A673 (cell line): ENCODE measurements at places on chromosomes 5 and 9. TPM values are rescaled to one million over a fixed set of nuclear protein-coding genes. Genes with fewer than 3 reads are reported as not detected.

SLC38A9 gene
- total RNA-seq = 21.0 and 22.1 TPM in 2 replicates

SHOC1 gene
- not detected in 2 replicates for total RNA-seq

SV2C gene
- total RNA-seq = 3.1 and 4.1 TPM in 2 replicates

OCLN gene
- 13.3 and 14.1 TPM in 2 replicates for total RNA-seq

INSL6 gene
- not detected in 2 replicates for total RNA-seq

NCS1 gene
- total RNA-seq = 58.6 and 58.8 TPM in 2 replicates

TCERG1 gene
- 138 and 142 TPM in 2 replicates for total RNA-seq

NEUROG1 gene
- total RNA-seq = not detected in 2 replicates

KIF4B gene
- total RNA-seq = 0.77 and 0.79 TPM in 2 replicates

NDUFS4 gene
- 108 and 112 TPM in 2 replicates for total RNA-seq

SLC34A1 gene
- total RNA-seq = not detected in 2 replicates

XPA gene
- 15.6 and 17.9 TPM in 2 replicates for total RNA-seq

SSNA1 gene
- 86.8 and 87.3 TPM in 2 replicates for total RNA-seq

PCDHGA9 gene
- 5.0 and 6.6 TPM in 2 replicates for total RNA-seq

PCDHAC2 gene
- total RNA-seq = 6.8 and 7.1 TPM in 2 replicates

PLPP7 gene
- total RNA-seq = not detected in 2 replicates

TIMD4 gene
- total RNA-seq = not detected in 2 replicates

NIPBL gene
- 69.5 and 79.6 TPM in 2 replicates for total RNA-seq

MAMDC2 gene
- total RNA-seq = not detected in 2 replicates

ITGA2 gene
- 0.69 and 0.92 TPM in 2 replicates for total RNA-seq

PARP8 gene
- 17.7 and 18.0 TPM in 2 replicates for total RNA-seq
